ENCODE measurements at places on chromosomes 7 and 10.

- DNase-seq = no peak
These were observed 14.1 kb downstream of the CUL1 start for GRCh38 chr7:148712678-148713329.

DNA sequence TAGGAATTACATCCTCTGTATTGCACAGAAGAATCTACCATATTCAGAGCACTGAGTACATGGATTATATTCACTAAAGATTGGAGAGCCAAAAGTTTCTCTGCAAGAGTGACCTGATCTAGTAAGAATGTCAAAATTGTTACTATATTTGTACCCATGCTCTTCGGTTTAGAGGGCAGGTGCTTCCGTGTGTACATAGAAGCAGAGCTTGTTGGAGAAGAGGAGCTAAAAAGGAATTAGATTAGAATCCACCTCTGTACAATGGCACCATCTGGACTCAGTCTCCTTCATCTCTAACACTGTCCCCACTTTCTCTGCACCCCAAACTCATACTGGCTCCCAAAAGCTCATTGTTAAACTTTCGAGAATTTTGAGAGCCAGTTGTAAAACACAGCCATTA is 8.3 kb downstream of the CALD1 start:
- no peak for DNase-seq

- DNase-seq = no peak
These were observed 165.4 kb downstream of the SUGCT start for GRCh38 chr7:40300146-40300670.

DNA sequence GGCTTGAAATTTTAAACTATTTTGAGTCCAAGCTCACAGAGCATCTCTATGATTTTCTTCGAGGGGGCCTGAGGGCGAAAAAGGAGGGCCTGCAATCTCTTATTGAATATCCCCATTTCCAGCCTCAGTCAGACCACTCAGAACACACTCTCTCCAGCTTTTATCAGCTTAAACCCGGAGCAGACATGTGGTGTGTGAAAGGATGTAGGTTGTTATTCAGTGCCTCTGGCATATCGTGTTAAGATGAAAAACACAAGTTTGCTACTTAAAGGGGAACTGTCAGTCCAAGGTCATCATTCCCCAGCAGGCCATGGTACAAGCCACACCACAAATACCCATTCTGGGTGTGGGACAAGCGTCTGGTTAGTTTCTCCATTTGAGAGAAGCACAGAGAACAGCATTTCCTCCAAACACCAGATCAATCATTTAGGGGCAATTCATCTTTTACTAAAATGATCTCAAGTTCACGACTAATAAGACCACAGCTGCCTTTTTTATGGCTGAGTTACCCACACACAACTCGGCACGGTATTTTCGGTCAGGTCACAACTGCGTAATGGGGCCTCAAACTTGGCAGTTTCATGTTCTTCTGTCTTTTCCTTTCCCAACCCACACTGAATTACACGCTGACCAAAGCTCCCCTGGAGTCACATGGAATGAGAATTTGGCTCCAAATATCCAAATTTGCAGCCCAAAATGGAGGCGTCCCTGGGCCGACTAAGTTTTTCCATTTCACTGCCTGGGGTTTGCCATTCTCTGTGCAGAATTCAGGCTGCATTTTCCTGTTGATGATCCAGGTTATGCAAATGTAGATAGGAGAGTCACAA is 188.4 kb downstream of the SEM1 start:
- DNase-seq = no peak

- no peak for DNase-seq
These were observed 36.2 kb downstream of the TOMM7 start for GRCh38 chr7:22786290-22786932.

GRCh38 chr7:122913608-122914007 is 27.3 kb upstream of the CADPS2 start:
- DNase-seq = no peak

- no peak for DNase-seq
These were observed 107.7 kb upstream of the FZD1 start for GRCh38 chr7:91156316-91157185.

- DNase-seq = no peak
These were observed 20.5 kb downstream of the ITPRIP start for GRCh38 chr10:104317726-104318299.

- peak; percentile 17 for DNase-seq
These were observed 446.4 kb downstream of the PTPRN2 start for GRCh38 chr7:158141221-158141582.

GRCh38 chr10:26372513-26373354 is 65.4 kb upstream of the APBB1IP start:
- DNase-seq = no peak

DNA sequence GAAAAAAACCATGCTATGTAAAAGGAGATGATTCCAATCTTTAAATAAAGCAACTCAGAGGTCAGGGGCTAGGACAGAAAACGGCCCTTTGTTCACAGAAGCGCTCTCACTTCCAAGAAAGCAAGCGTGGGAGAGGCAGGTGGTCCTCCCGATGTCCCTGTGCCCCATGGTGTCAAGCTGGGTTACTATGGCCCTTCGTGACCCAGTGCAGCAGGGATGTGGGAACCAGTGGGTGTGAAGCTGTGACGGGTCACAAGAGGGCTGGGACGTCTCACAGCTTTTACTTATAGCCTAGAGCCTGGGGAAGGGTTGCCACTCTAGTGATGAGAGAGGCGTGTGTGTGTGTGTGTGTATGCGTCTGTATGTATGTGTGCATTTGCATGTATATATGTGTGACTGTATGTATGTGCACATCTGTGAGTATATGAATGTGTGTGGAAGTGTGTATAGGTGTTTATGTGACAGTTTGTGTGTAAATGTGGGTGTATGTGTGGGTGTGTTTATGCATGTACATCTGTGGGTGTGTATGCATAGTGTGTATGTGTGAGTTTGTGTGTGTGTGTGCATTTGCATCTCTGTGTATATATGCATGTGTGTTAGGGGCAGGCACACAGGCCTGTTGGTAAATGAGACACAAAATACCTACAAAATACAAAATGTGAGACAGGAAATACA is 25.2 kb downstream of the HTRA1 start:
- DNase-seq = no peak

- DNase-seq = no peak
These were observed 54.4 kb downstream of the ESYT2 start for GRCh38 chr7:158774952-158775351.

- DNase-seq = no peak
These were observed 374.3 kb downstream of the INHBA start for GRCh38 chr7:41328544-41328943.

DNA sequence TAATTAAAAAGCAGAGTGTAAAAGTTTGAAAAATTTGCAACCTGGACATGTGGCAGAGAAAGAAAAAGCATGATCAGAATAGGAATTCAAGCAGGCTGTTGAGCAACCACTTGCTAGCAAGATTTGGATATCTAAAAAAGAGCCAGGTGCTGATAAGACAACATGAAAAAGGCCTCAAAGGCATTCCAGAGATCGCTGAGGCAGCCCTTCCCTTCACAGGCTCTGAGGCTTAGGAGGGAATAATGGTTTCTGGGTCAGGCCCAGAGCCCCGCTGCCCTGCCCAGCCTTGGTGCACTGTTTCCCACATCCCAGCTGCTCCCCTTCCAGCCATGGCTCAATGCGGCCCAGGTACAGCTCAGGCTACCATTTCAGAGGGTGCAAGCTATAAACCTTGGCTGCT is 64.1 kb upstream of the EEPD1 start:
- no peak for DNase-seq

- DNase-seq = no peak
These were observed 896 bp upstream of the GNG11 start for GRCh38 chr7:93920496-93921182.

DNA sequence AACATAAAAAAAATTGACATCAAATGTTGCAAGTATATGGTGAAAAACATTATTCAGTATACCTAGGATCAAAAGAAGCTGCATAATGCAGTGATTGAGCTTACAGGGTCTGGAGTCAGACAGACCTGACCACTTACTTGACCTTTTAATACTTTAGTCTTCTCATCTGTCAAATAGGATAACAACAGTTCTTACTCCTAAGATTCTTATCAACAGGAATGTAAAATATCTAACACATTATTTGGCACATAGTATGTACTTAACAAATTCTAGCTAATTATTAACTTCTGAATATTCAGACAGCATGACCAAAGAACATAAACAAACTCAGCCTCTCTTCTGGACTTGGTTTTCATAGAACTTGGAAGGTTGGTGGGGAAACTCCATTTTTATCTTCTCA is 45.6 kb upstream of the PIP4K2A start:
- no peak for DNase-seq

GRCh38 chr7:130421684-130422083 is 19.1 kb downstream of the CEP41 start:
- no peak for DNase-seq

GRCh38 chr10:130807096-130807495 is 504.4 kb downstream of the TCERG1L start:
- no peak for DNase-seq

- no peak for DNase-seq
These were observed 200.7 kb upstream of the AHR start for GRCh38 chr7:17097668-17098297.

DNA sequence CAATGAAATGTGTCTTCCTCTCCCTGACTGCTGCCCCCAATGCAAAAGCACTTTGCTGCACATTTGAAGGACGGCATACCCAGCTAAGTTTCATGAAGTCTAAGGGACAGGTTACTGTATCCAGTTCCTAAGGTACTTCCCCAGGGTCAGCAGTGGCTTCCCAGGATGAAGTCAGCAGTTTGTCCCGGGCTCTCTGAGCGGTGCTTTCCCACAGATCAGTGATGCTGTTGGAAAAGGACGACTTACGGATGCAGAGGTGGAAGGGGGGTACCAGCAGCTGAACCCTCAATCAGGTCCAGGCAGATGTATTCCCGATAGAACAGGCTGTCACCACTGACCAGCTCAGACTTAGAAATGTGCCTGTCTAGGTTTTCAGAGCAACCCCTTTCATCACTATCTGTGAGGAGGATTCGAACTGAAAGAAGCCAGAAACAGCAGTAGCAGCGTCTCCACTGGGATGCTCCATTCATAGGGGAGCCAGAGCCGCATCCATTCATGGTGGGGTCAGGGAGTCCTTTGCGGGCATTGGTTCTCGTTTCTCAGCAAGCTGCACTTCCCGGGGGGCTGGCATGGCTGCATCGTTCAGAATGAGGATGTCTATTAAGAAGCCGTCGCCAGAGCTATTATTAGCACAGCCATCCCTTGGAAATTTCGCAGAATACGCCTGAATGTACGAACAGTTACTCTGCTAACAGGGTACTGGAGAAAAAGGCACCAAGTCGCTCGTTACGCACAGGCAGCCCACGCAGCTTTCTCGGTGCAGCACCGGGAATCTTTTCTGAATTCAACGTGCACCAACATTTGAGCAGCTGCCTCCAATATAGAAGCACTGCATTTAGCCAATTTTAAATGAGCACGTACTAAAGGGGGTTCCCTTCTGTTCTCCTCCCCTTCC is 303.7 kb downstream of the PRPF18 start:
- DNase-seq = no peak

DNA sequence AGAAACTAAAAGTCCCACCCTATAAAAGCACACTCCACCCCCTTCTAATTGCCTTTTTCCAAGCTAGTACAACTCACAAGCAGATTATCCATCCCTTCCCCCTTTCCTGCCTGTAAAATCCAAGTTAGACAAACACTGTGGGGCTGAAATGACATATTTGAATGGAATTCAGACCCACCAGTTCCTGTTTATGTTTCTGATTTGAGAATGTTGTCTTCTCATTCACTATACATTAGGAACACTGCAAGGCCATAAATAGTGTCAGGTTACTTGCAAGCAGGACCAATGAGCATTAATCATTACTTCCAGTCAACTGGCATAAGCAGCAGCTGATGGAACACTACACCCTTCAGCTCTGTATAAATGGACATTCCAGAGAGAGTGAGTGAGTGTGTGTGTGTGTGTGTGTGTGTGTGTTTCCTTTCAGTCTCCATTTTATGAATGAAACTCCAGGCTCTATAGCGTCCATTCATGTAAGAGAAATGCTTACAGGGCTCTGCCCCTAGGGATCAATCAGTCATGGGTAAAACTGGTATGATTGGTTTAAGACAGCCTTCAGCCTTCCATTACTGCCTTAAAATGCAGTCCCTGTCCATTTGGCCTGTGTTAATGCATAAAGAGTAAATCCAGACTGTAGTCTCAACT is 69.3 kb downstream of the ETV1 start:
- DNase-seq = peak; percentile 71

GRCh38 chr10:69220507-69220906 is 375 bp downstream of the HKDC1 start:
- no peak for DNase-seq

DNA sequence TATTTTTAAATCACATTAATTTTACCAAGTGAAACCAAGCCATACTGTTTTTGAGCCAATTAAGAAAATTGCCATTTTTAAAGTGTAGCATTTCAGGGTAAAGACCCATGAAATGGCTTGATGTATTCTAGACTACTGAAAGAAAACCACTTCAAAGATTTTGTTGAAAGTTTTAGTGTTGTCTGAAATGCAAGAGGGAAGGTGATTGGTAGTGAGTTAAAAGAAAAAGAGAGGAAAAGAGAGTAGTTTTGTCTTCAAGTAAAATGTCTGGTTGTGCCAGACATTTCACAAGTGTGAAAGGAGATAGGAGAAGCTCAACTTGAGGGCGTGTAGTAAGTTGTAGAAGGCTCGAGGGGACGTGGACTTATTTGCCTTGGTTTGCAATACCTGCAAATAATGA is 41.6 kb downstream of the CALML5 start:
- no peak for DNase-seq

DNA sequence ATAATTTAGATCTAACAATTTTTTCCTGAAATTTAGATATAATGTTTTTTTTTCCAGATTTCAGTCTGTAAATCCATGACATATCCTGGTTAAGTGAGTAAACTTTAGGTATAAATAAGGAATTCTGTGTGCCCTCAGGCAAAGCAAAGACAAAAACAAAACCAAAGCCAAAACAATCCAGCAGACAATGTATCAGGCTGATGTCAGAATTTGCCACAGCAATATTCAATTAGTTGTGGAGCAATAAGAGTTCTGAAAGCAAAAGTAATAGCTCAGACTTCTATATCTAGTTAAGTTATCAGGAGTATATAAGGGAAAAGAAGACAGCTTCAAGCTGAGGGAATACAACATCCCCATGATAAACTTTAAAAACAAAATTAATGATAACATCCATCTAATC is 82.0 kb downstream of the MKX start:
- no peak for DNase-seq

- no peak for DNase-seq
These were observed 136.3 kb downstream of the DOCK4 start for GRCh38 chr7:112069879-112070321.

GRCh38 chr7:134888141-134888740 is 98.1 kb upstream of the AGBL3 start:
- DNase-seq = no peak

GRCh38 chr10:31149835-31150512 is 118.3 kb upstream of the ZNF438 start:
- no peak for DNase-seq

DNA sequence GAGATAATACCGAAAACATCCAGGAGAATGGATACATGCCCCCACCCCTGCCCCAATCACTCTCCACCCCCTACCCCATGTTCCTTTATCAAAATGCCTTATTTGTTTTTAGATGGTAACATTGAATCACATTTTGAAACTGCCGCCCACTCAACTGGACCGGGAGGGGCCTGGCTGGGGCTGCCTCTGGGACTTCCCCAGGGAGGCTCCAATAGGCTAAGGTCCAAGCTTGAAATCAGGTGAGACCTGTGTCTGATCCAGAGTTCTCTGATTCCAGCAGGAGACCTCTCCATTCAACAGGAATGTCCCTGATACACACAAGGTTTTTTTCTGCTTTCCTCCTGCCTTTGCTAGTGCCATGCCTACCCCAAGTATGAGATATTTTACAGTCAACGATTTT is 43.8 kb upstream of the ACSL5 start:
- DNase-seq = no peak
